ENCODE measurements at places on chromosomes 3 and 15.

- peak; percentile 37 for DNase-seq
Observed at GRCh38 chr3:126320517-126321293, 36.5 kb downstream of the KLF15 start.

GRCh38 chr15:72229076-72229946 is 1.7 kb downstream of the PKM start:
- peak; percentile 82 for DNase-seq

DNA sequence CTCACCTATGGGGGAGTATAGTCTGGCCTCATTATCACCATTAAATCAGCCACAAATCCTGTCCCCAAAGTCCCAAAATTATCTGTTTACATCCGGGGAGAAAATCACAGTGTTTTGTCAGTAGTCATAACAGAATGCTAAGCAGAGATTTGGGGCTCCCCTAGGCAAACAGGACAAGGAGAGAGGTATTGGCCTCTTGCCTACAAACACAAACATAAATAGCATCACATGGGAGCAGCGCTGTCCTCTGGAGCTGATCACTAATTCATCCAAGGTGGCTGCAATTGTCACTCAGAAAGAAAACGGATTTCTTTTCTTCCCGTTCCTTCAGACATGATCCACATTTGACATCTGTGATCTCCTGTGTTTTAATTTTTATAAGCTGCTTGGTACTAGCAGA is 1028.1 kb downstream of the NTRK3 start:
- DNase-seq = no peak

- no peak for DNase-seq
Observed at GRCh38 chr3:83513677-83514076, 1445.1 kb upstream of the CADM2 start.

- DNase-seq = no peak
Observed at GRCh38 chr15:31236184-31237042, 90.2 kb upstream of the KLF13 start.

GRCh38 chr3:139297588-139298311 is 46.1 kb upstream of the MRPS22 start:
- no peak for DNase-seq

DNA sequence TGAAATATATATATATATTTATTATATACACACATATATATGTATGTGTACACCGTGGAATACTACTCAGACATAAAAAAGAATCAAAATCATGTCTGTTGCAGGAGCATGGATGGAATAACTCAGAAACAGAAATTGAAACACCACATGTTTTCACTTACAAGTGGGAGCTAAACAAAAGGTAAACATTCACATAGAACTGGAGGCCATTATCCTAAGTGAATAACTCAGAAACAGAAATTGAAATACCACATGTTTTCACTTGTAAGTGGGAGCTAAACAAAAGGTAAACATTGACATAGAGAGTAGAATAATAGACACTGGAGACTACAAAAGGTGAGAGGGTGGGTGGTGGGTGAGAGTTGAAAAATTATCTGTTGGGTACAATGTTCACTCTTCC is 171.5 kb upstream of the GOLIM4 start:
- DNase-seq = no peak

DNA sequence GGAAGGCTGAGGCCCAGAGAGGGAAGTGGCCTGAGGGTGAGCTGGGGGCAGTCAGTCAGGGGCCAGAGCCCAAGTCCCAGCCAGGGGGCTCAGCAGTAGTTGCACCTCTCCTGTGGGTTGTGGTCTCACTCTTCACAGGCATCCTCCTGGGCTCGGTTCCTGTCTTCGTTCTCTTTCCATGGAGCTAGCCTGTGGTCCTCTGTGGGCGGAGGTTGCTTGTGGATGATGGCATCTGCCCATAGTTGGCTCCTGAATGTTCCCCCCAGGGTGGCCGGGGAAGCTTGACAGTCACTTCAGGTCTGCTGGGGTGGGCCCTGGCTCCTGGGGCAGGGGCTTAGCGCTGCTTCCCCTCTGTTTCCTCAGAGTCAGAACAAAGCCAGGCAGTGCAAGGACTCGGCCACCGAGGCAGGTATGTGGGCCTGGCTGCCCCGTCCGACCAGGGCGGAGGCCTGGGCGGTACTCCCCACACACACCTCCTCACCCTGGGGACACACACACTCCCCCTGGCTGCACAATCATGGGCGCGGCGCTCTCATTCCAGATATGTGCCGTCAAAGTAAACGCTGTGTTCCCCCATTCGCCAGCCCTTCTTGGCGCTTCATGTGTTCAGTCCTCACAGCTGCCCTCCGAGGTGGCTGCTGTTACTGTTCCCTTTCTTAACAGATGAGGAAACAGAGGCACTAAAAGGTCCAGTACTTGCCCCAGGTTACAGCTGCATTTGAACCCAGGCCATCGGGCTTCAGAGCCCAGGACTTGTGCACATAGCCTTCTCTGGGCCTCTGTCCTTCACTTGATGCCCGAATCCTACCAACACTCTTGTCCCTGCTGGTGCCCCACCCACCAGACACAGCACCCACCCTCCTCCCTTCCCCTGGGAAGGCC is 34.5 kb downstream of the PSTPIP1 start:
- DNase-seq = no peak

DNA sequence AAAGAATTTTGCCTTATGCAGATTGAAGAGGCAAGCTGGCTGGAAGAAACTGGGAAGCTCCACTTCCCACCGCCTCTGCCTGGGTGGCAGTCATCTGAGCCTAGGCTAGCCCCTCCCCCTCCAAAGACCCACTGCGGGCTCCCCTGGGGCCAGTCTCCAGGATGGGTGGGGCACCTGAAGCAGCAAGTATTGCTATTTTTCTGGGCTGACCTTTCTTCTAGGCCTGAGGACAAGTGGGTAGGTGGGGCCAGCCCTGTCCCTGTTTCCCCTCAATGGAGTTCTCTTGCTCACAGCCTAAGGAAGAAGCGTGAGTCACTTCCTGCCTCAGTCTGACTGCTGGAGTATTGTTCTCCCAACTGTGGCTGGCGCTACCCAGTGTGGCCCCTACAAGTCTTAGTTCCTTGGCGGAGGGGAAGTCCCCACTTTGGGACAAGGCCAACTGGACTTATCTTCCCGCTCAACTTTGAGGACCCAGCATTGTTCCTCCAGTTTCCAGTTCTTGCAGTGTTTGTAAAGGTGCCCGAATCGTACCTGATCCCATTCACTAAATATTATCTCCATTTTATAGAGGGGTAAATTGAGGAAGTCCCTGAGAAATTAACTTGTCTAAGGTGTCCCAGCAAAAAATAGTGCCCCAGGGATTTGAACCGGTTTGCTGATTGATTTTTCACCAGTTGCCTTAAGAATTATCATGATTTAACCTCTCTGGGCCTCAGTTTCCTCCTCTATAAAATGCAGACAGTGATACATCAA is 1.4 kb downstream of the FURIN start:
- peak; percentile 86 for DNase-seq

GRCh38 chr15:80514071-80514780 is 110.0 kb downstream of the ARNT2 start:
- DNase-seq = no peak

DNA sequence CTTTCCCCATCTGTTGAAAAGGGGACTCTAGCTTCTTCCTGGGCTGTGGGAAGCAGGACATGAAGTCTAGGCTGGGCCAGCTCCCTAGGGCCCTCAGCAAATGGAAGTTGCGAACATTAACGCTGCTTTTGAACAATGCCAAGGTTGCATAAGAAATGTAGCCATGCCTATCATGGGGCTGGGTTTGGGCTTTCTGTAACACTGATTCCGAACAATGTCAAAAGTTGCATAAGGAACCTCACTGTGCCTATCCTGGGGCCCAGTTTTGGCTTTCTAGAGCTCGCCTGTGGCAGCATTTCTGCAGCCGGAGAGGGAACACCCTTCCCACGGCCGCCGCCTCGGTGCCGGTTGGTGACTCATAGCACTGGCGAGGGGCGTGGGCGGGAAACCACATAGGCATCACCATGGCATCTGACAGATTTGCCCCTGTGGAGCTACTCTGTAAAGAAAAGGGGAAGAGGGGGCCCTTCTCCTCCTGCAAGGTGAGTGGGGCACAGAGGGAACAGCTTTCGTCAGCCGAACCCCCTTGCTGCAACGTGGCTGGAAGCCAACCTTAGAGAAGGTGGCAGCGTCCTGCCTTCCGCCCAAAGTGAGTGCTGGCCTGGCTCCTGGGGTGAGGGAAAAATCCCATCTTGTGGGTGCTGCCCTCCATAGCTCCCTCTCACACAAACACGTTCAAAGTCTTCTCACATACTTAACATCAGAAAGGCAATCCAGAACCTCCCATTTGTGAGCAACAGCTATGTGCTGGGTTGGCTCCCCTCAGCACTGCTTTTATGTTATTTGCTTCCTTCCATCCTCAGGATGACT is 46.6 kb upstream of the ATP2B2 start:
- peak; percentile 87 for DNase-seq

GRCh38 chr3:3745693-3746092 is 53.5 kb upstream of the LRRN1 start:
- DNase-seq = no peak

GRCh38 chr3:112734171-112734570 is 93.2 kb upstream of the CCDC80 start:
- peak; percentile 25 for DNase-seq

DNA sequence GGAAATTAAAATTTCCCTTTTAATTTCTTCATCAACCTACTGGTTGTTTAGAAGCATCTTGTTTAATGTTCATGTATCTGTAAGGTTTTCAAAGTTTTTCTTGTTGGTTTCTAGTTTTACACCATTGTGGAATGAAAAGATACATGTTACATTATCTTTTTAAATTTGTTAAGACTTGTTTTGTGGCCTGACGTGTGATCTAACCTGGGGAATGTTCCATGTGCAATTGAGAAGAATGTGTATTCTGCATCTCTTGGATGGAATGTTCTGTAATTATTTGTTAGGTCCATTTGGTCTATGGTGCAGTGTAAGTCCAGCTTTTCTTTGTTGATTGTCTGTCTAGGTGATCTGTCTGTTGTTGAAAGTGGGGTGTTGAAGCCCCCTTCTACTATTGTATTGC is 45.7 kb downstream of the THSD4 start:
- DNase-seq = no peak

DNA sequence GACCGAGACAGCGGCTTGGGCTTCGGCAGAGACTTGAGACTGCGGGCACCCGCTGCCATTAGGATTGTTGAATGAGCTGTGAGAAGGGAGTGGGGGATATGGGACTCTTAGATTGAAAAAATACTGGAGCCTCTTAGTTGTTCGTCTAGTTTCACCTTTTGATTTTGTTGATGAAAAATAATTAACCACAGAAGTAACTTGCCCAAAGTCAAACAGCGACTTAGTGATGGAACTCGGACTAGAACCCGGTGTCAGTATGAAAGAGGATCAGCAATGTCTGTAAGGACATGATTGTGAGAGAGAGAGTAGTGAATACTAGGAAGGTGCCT is 510 bp upstream of the GOLGB1 start:
- DNase-seq = no peak

GRCh38 chr3:62630664-62631063 is 244.6 kb downstream of the CADPS start:
- DNase-seq = no peak

- DNase-seq = no peak
Observed at GRCh38 chr15:72824781-72825180, 41.2 kb upstream of the ADPGK start.

DNA sequence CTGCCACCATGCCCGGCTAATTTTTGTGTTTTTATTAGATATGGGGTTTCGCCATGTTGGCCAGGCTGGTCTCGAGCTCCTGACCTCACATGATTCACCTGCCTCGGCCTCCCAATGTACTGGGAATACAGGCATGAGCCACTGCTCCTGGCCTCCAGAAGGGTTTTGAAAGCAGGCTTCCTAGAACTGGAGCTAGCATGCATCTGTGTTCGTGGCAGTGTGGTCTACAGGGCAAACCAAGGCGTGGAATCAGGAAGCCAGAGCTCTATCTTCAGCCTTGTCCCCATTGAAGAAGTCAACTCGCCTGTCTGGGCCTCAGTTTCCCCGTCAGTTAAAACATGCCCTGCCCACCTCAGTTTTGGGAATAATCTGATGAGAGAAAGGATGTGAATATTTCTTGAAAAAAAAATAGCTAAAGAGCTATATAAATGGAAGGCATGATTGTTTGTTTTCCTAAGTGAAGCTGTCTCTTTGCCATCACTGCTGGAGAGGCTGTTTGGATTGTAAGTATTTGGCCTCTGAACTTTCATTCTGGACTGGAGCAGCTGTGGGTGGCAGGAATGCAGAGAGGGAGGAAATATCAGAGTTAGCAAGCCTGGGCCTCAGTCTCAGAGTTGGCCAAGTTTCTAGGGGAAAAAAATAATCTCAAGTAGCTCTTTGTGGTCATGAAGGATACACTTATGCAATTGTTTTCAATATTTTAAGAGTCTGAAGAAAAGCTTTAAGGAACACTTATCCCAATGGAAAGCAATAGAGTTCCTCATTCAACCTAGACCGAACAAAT is 36.5 kb upstream of the UACA start:
- DNase-seq = no peak

DNA sequence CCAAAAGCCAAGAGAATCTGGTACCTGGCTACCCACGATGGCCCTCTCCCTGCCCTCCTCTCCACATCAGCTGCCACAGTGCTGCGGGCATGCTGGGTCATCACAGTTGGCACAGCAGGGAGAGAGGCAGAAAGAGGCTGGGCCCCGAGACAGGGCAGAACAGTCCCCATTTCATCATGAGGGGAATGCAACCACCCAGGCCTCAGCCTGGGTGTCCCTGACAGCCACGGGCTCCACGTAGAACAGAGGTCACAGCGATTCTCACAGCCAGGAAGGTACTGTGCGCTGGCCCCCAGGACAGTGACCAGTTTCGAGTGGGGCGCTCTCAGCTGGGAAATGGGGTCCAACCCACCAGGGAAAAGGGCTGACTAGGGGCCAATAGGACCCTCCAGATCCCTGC is 6.3 kb downstream of the LIPC start:
- no peak for DNase-seq

GRCh38 chr15:60540002-60540651 is 61.2 kb upstream of the ICE2 start:
- no peak for DNase-seq

DNA sequence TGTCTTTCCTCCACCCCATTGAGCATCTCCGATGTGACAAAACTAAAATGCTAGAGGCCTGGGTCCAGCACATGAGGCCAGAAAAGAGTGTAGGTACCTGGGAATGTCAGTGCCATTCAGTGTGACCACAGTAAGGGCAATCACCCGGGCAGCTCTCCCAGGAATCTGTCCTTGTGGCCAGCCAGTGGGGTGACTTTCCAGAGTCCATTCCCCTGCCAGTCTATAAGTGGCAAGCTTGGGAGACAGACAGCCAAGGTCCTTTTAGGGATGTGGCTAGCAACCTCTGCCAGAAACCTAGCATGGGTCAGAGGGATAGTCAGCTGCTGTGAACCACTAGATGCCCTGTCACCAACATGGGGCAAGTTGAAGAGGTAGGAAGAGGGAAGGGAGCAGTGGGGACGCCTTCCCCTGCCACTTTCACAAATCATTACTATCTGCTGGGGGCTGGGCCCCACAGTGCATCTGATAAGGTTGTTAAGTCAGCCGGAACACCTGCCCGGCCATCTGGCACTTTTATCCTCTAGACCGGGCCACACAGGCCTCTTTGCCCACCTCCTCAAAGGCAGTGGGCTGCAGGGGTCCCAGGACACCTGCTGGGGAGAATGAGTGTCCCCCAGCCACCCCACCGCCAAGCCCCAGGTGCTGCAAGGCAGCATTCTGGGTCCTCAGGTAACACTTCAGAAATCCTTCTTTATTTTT is 24.8 kb upstream of the DET1 start:
- DNase-seq = no peak

- no peak for DNase-seq
Observed at GRCh38 chr3:171200052-171200749, 173.7 kb upstream of the SLC2A2 start.

Measured in activated CD4-positive, alpha-beta T cell treated with anti-CD3 and anti-CD28 coated beads, Interleukin-2, amount 10 ng/mL, durations not matched to agents 24 days and 14 days (primary cell).